Naive B cell (primary cell): ENCODE measurements at places on chromosomes 5 and 9. TPM values are rescaled to one million over a fixed set of nuclear protein-coding genes. Genes with fewer than 3 reads are reported as not detected.

DNA sequence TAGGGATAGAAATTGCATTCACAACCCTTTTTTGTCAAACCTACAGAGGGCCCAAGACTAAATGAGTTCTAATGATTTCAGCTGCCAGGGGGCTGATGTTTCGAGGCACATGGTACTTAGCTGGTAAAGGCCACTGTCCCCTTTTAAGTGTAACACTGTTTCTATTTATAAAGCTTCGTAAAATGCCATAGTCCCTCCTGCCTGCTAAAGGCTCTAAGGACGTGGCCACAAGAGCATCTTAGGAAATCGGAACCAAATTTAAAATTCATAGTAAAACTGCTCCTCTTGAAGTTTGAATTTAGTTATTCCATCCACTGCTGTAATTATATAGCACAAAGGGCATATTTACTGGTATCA is 170.3 kb upstream of the WWC1 start:
- no peak overlapping the region for H3K4me3 ChIP-seq
- H3K27ac ChIP-seq: no peak overlapping the region
- no peaks in the 10 kb centered on the region for H3K27me3 ChIP-seq
- DNase-seq: no peak

GRCh38 chr9:72203205-72203803 is 54.1 kb downstream of the GDA start:
- H3K36me3 ChIP-seq: no peaks in the 10 kb centered on the region
- H3K27ac ChIP-seq: no peak overlapping the region
- H3K4me1 ChIP-seq: peaks cover 2% of the 10 kb centered on the region

- H3K27me3 ChIP-seq: peaks cover 12% of the 10 kb centered on the region
- no peak for DNase-seq
- peaks cover 32% of the 10 kb centered on the region for H3K36me3 ChIP-seq
- H3K4me3 ChIP-seq: no peak overlapping the region
Measured at GRCh38 chr5:445591-445990, 2.6 kb downstream of the EXOC3 start.

- H3K27me3 ChIP-seq: peaks cover 9% of the 10 kb centered on the region
- H3K36me3 ChIP-seq: no peaks in the 10 kb centered on the region
- no peak overlapping the region for H3K4me3 ChIP-seq
- no peak for DNase-seq
- H3K27ac ChIP-seq: no peak overlapping the region
Measured at GRCh38 chr5:102747386-102748166, 7.5 kb upstream of the PAM start.

DNA sequence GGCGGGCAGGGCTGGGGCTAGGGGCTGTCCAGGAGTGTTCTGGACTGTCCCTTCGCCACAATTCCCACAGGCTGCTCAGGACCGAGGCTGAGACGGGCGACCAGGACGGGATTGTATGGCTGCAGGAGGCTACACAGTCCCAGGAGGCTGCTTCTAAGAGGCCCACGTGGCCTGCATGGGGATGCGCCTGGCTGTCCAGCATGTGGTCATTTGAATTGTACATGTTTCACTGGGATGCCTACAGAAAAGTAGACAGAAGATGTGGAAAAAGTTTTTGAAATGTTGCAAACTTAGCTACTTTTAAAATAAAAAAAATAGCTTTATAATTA is 32.6 kb upstream of the SPTLC1 start:
- H3K4me3 ChIP-seq: no peak overlapping the region
- H3K27ac ChIP-seq: no peak overlapping the region

- peaks cover 79% of the 10 kb centered on the region for H3K4me1 ChIP-seq
- no peaks in the 10 kb centered on the region for H3K27me3 ChIP-seq
- DNase-seq: no peak
- peak overlapping the region; percentile 75 for H3K27ac ChIP-seq
Measured at GRCh38 chr9:127967151-127967809, 13.5 kb downstream of the EEIG1 start.

GRCh38 chr5:137734962-137735554 is 831 bp downstream of the KLHL3 start:
- no peaks in the 10 kb centered on the region for H3K36me3 ChIP-seq
- peaks cover 10% of the 10 kb centered on the region for H3K27me3 ChIP-seq
- no peaks in the 10 kb centered on the region for H3K4me1 ChIP-seq
- no peak overlapping the region for H3K27ac ChIP-seq
- DNase-seq: peak; percentile 19

Gene EGFL7
- 0.33 TPM for polyA plus RNA-seq

Gene WDR5
- 10.4 TPM for polyA plus RNA-seq

Gene PCDHA7
- not detected for polyA plus RNA-seq
